G401 (cell line): ENCODE measurements at places on chromosomes 2 and 18.

DNA sequence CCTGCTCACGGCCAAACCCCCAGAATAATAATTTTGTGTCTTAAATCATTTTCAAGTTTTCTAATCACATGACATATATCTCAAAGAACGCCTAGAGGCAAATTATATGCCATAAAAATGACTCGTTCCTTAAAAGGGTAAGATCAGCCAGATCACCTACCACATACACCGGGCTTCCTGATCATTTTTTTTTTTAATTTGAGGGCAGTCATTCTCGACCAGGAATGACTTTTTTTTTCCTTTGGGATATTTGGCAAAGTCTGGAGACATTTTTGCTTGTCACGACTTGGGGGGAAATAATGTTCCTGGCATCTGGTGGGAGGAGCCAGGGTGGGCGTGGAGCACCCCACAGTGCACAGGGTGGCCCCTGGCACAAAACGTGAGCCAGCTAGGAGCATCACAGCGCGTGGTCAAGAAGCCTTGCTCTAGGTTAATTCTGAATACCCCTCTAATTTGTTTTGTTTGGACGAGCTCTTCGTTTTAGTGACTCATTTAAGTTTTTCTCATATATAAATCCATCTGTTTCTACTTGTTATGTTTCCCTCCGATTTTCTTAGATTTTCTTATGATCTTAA lies 94.9 kb downstream of the TWIST2 start:
- DNase-seq: no peak

- no peak for DNase-seq
Measured at GRCh38 chr2:28665041-28665704, 86.5 kb upstream of the PPP1CB start.

DNA sequence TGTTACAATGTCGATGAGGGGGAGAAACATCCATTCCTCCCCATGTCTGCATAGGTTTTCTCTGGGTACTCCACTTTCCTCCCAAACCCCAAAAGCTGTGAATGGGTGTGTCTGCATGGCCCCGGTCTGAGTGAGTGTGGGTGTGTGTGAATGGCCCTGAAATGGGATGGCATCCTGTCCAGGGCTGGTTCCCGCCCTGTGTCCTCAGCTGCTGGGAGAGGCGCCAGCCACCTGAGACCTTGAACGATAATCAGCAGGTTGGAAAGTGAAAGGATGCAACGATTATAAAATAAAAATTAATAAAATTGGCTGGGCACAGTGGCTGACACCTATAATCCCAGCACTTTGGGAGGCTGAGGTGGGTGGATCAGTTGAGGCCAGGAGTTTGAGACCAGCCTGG lies 69.2 kb downstream of the NPPC start:
- DNase-seq: no peak

GRCh38 chr18:46322941-46323340 lies 218.8 kb downstream of the HAUS1 start:
- no peak for DNase-seq

GRCh38 chr2:69977906-69978482 lies 16.6 kb upstream of the ASPRV1 start:
- no peak for DNase-seq

- DNase-seq: no peak
Measured at GRCh38 chr2:220417503-220417902, 790.1 kb downstream of the SLC4A3 start.

DNA sequence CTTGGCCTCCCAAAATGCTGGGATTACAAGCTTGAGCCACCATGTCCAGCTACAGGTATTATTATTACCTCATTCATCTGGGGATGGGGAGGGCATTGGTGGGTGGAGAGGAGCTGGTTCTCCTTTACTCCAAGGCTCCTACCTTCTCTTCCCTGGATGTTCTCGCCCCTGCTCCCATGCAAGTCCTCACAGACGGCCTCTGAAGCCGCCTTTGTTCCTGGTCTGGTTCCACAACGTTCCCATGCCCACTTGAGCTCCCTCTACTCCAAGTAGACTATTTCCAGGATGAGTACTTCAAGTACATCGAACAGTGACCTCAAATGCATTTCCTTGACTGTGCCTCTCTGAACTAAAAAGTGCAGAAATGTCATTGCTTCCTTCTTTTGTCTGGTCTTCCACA lies 3.2 kb upstream of the SLC20A1 start:
- DNase-seq: no peak

- no peak for DNase-seq
Measured at GRCh38 chr2:28557389-28558131, 61.7 kb downstream of the PLB1 start.

DNA sequence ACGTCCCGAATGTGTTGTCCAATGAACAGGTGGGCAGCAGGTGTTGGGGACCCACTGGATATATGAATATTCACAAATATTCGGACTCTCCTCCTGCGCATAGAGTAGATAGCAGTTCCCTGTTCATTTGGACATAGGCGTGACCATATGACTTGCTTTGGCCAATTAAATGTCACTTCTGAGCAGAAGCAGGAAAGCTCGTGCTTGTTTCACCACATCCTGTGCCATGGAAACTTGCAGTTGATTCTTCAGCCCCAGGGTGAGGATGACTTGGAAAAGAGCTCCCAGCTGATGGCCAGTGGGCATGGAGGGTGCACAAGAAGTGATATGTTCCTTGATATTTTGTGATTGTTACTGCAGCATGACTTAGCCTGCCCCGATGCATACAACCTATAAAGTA lies 52.6 kb downstream of the PTPRM start:
- DNase-seq: no peak

DNA sequence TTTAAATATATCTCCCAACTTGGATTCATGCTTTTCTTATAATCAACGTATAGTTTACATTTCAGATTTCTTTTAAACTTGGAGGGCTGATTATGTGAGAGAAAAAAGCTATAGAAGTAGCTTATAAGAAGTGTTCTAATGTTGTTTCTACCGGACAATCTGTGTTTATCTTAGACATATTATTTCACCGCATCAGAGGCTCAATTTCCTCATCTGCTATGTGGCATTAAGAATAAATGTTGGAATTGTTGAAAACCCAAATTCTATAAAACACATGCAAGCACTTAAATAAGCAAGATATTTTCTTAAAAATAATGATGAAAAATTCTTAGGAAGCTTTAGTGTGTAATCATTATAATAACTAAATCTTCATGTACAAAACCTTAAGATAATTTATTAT lies 407.9 kb downstream of the HRH4 start:
- DNase-seq: no peak

- no peak for DNase-seq
Measured at GRCh38 chr2:129056959-129057317, 738.3 kb upstream of the HS6ST1 start.

GRCh38 chr2:79114797-79115494 lies 5.3 kb upstream of the REG1A start:
- DNase-seq: no peak

DNA sequence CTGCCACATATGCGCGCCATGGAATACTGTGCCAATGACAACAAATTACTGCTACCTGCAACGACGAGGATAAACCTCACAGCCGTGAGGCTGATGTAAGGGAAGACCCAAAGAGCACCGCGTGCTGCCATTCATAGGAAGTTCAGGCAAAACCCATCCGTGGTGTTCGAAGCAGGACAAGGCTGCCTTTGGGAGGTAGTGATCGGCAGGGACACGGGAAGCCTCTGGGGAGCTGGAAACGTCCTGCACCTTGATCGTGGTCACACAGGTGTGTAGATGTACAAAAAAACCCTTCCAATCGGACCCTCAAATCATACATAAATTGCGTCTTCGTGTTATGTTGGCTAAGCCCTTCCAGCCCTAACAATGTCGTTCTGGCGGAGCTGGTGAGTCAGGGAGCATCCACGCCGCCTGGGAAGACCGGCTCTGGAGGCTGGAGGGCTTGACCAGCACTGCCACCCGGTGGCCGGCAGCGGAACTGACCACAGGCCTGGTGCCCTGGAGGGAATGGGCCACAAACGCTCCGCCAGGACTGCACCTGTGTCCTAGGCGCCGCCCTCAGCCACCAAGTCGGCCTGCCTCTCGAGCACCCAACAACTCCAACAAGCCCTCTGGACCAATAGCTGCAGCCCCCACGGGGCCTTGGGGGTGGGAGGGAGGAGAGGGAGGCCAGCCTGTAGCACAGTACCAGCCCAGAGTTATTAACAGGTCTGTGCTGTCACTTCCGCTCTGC lies 4.1 kb upstream of the NEURL3 start:
- DNase-seq: peak; percentile 90

GRCh38 chr2:157813467-157813866 lies 62.7 kb downstream of the ACVR1 start:
- DNase-seq: no peak

- DNase-seq: no peak
Measured at GRCh38 chr2:12579018-12579417, 137.7 kb upstream of the TRIB2 start.

DNA sequence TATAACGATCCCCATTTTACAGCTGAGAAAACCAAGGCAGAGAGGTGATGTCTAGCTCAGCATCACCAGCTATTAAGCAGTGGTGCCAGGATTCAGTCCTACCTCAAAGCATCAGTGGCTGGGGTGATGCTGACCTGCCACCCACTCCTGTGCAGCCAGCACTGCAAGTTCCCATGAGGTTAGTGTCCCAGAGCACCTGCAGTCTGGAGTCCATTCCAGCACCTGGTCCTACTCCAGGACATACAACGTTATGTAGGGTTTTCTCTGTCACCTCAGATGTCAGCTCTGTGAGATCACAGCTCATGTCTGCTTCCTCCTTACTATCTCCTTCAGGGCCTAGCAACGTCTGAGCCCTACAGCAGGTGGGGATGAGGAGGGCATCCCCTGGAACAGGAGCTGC lies 328.0 kb upstream of the HS6ST1 start:
- DNase-seq: no peak

- no peak for DNase-seq
Measured at GRCh38 chr18:22828171-22828570, 105.0 kb upstream of the RBBP8 start.

GRCh38 chr2:188028739-188029138 lies 262.9 kb upstream of the GULP1 start:
- no peak for DNase-seq

- DNase-seq: no peak
Measured at GRCh38 chr2:68878753-68879152, 7.6 kb upstream of the BMP10 start.

GRCh38 chr18:11669271-11669947 lies 19.7 kb upstream of the GNAL start:
- no peak for DNase-seq

- no peak for DNase-seq
Measured at GRCh38 chr18:51017140-51017879, 12.7 kb upstream of the SMAD4 start.

DNA sequence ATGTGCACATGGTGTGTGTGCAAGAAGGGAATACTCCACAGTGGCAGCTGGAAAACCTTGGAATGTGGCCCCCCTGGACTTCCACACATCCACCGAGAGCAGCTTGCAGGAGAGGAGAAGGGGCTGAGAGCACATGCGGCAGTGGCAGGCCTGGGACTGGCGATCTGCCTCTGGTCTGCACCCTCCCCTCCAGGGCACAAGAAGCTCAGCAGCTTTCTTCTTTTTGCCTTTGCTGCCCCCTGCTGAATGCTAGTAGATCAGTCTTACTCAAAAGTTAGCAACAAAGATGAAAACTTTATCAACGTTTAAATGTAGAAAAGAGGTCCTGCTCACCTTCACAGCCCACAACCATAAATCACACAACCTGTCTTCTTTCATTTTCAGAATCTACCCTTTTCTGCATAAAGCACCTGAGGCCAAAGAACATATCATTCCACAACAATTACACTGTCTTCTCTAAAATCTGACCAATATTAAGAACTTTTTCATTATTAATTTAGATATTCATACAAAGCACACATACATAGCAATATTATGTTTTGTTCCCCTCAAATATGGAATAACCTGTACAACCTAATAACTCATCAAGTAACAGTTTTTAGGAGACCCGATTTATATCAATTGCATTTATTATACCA lies 34.6 kb downstream of the TGFBRAP1 start:
- peak; percentile 60 for DNase-seq

- no peak for DNase-seq
Measured at GRCh38 chr2:110688594-110689091, 10.8 kb upstream of the BUB1 start.

GRCh38 chr2:239394978-239395377 lies 5.8 kb downstream of the HDAC4 start:
- no peak for DNase-seq

DNA sequence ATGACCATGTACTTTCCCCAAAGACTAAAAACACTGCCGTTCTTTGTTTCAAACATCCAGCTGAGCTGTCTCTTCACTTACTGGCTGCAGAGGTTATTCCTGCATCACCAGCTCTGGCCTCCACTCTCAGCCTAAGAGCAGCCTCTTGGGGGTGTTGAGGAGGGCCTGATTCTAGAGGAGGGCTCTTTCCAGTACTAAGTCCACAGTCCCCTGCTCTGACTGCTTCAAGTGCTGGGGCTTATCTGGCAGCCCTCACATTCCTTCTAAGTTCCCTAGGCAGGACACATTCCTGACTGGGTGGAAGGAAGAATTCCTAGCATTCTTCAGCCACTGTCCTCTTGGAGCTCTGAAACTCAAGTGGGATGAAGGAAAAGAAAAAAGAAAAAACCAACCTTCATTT lies 32.9 kb upstream of the EHBP1 start:
- DNase-seq: no peak
